ENCODE measurements at places on chromosomes 12 and 14.

- no peak for DNase-seq
Measured at GRCh38 chr14:61630399-61631044, 64.8 kb upstream of the HIF1A start.

GRCh38 chr12:131055093-131055465, 101.4 kb downstream of the ADGRD1 start:
- DNase-seq, result no peak

DNA sequence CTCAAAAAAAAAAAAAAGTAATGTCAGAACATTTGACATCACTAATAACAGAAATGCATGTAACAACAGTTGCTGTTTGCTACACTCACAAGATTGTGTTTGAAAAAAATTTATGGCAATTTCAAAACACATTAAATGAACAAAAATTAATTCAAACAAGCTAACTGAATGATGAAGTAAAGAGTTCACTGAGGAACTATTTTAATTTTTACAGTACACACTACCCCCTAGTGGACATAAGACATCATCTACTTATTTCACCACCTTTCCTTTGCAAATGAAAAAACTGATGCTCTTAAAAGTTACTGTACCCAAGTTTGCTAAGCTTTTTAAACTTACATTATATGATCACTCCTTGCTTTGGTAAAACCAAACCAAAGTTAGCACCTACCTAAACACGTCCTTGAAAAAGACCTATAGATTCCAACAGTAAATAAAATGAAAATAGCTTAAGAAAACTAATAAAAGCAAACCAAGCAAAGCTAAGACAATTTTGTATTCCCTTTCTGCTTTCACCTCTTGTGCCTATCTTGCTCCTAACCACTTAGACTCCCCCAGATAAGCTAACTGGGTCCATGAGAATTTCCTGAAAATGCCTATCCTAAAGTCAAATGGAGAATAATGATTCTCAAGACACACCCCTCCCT, 22.2 kb downstream of the UBE2N start:
- DNase-seq, result peak; percentile 67

- DNase-seq, result no peak
Measured at GRCh38 chr12:84596266-84596665, 316.3 kb downstream of the SLC6A15 start.

- DNase-seq, result peak; percentile 85
Measured at GRCh38 chr12:30622509-30622908, 73.2 kb downstream of the IPO8 start.

GRCh38 chr14:73325063-73325462, 87.8 kb downstream of the PAPLN start:
- no peak for DNase-seq

- DNase-seq, result peak; percentile 79
Measured at GRCh38 chr12:49553512-49554088, 14.3 kb downstream of the MCRS1 start.

- no peak for DNase-seq
Measured at GRCh38 chr14:64508215-64508776, 3.7 kb downstream of the ZBTB1 start.

- no peak for DNase-seq
Measured at GRCh38 chr12:132117558-132117875, 26.6 kb downstream of the DDX51 start.

- DNase-seq, result no peak
Measured at GRCh38 chr14:101457301-101457935, 103.9 kb upstream of the DIO3 start.

- no peak for DNase-seq
Measured at GRCh38 chr14:23695664-23695999, 59.5 kb downstream of the DHRS2 start.

DNA sequence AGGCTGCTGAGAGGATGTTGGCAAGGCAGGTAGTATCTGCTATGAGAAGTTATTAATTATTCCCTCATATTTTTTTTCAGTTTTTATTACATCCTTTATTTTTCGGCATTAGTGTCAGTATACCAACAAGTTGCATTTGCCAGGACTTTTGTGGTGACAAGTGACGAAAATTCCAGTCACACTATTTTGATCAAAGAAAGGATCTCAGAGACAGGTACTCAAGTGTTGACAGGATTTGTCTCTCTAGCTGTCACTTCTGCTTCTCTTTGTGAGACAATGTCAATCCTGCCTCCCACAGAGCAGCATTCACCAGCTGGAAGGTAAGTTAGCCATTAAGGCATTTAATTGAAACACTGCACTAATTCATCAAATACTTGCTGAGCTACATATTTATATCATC, 18.0 kb upstream of the IFNG start:
- no peak for DNase-seq

- DNase-seq, result no peak
Measured at GRCh38 chr12:11895421-11896078, 175.2 kb upstream of the BCL2L14 start.

- DNase-seq, result peak; percentile 57
Measured at GRCh38 chr12:53061404-53062010, 11.6 kb downstream of the TNS2 start.

GRCh38 chr12:107761502-107761904, 566 bp upstream of the PRDM4 start:
- DNase-seq, result no peak

All from bronchial epithelial cell (primary cell).